ENCODE measurements at places on chromosomes 12 and 14.
A peak's percentile ranks its signal among the peaks of the same experiment; 100 is the strongest.

GRCh38 chr12:133165776-133166175 is 15.5 kb upstream of the ZNF268 start:
- no peak for DNase-seq

DNA sequence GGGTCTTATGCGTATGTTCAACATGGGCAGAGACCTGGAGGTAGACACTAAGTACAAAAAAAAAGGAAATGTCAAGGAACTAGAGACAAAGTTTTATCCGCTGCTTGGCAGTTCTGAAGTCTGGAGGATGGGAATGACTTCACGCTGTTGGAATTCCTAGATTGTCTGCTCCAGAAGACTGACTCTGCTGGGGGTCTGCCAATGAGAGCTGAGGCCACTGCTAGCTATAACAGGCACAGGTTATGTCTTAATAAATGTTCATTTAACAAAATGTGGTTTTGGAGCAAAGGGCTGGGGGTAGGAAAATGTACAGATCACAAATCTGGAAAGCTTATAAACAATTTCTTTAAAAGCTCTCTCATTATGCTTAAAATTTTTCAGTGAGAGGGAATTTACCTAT is 5.9 kb downstream of the RNASE8 start:
- DNase-seq: no peak

GRCh38 chr14:100955201-100955600 is 51.7 kb upstream of the RTL1 start:
- DNase-seq: no peak

DNA sequence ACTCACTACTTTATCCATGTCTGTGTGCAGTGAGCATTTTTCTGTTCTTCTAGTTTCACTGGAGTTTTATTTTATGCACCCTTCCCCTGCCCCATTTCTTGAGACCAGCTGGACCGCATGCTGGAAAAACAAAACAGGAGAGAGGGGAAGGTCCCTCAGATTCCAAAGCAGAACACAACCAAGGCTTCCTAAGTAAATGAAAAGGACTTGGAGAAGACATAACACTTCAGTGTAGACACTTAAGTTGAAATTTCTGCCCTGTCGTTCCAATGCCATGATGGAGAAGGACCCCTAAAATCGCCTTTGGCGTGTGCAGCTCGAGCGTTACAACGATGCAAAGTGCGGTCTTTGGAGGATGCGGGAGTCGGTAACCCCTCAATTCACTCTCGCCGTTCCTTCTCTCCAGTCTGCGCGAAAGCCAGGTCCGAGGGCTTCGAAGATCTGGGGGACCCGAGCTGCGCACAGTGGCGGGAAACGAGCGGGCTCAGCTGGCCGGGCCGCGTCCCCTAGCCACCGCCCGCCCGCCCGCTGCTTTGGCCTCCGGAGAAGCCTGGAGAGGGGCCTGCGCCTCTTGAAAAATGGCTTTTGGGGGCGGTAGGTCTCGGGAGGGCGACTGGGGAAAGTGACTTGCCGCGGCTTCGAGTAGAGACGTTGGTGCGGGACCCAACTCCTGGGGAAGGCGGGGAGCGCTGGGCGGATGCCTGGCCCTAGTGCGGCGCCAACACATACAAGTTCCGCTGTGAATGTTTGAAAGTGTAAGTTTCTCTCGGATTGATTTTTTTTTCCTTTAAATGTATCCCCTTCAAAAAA is 11.2 kb upstream of the HOXC13 start:
- no peak for DNase-seq

DNA sequence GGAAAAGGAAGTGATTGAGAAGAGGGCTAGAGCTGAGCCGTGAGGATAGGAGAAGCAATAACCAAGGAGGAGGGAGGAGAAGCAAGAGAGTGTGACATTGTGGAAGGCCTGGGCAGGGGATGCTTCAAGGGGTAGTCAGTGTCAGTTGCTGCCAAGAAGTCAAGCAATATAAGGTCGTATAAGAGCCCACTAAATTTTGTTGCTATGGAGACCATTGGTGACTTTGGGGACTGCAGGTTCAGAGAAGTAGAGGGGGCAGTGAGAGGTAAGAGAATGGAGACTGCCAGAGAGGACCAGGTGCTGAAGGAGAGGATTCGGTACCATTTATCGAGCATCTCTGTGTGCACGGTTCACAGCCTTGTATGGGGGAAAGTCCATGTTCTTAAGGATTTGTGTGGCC is 3.1 kb upstream of the ATXN3 start:
- DNase-seq: no peak

- DNase-seq: no peak
Measured at GRCh38 chr12:56715798-56716197, 9.3 kb downstream of the NACA start.

DNA sequence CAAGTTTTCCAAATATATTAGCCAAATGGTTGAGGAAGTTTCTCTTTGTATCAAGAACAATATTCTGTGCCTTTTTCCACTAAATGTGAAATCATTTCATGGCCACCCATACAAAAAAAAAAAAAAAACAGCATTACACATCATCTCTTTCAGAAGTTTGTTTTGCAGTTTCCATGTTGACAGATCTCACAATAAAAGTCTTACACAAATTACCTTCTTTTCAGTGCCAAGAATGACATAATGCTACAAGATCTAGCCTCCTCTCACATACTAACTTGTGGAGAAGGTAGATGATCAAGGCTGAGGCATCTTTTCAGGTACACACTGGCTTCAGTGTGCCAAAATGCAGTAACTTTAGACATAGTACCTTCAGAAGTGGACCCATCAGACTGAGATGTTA is 35.3 kb downstream of the PRKD1 start:
- DNase-seq: no peak

DNA sequence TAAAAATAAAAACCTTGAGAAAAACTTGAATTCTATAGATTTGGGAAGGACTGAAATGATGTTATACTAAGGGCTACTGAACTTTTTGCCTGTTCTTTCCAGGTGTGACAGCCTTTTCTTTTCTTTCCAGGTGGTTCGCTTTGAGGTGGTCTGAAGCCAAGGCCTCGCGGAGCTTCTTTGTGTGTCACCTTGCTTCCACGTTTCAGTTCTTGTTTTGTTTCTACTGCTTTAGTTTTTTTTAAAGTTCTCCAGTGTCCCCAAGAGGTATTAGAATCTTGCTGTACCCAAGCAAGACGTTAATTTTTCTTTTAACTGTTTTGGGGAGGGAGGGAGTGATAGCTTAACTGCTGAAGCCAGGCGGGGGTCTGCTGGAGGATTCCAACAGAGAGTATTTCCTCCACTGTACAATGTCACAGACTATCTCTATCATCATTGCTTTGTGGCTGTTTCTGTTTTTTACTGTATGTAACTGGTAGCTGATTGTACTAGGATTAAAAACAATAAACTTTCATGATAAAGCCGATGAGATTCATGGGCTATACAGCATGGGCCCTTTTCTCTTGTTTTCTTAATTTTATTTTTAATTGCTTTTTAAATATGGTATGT is 40.2 kb downstream of the PROX2 start:
- DNase-seq: no peak

DNA sequence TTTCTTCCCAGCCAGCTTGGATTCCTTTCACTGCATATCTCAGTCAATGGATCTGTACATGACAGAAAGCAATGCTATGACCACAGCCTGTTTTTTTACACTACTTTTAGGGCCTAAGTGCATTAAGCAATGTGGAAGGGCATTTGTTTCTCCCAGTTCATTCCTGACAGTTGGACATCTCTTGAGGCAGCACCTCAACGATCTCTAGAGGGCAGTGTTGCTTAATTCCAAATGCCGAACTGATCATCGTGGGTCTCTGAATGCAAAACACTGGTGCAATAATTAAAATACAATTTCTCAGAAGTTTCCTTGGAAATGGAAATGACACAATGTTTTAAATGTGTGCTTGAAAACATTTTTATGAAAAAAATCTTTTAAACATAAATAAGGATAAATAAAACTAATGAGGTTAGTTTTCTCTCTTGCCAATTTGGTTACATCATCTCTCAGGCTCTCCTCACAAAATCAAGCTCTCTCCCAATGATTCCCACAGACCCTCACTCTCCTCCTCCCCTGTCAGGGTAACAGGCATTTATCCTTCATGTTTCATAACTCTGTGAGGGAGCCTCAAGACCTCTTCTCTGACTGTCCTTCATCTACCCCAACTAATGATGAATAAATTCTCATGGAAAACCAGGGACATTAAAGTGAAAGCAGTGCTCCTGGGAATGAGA is 192.4 kb upstream of the SLC16A7 start:
- DNase-seq: peak; percentile 52

DNA sequence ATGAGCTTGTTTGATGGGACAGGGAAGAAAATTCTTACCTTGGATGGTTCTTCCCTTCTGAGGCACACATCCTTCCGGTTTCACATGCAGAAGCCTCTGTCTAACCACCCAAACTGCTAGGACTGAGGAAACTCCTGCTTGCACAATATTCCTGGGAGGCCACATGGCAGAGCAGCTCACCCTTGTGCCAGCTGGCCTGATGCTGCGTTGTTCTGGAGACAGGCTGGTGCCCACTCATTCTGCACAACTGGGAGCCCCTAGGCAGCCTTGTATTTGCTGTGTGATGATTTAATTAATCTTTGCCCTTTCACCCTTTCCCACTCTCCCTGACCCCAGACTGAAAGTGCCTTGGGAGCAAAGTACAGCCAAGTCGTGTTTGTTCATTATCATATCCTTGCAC is 130.8 kb downstream of the RTN1 start:
- DNase-seq: no peak

DNA sequence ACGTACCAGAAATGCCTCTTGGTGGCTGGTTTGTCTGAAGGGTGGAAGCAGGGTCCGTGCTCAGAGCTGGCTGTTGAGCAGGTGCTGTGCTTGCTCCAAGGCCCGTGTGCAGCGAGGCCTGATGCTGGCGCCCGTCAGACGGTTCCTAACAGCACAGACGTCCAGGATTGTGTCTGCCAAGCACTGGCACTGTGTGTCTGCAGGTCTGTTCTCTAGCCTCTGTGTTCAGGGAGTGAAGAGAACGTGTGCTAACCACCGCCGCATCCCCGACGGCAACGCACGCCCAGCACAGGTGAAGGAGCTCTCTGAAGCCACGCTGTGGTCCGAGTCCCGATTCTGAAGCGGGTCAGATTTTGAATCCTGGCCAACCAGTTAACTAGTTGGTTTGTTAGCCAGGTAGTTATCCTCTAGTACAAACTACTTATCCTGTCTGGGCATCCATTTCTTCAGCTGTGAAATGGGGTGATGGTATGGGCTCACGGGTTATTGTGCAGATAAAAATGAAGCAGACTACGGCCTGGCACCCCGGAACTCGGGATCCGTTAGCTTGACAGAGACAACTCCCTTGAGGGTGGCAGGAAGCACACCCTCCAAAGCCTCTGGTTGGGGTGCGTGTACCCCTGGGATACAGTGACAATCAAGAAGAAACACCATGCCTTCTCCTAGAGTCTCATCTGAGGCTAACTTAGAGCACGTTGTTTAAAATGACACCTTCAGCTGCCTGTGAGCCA is 18.6 kb upstream of the TDRD9 start:
- no peak for DNase-seq

GRCh38 chr14:67815573-67816225 is 691 bp downstream of the ZFYVE26 start:
- no peak for DNase-seq

GRCh38 chr12:2314492-2314891 is 261.7 kb downstream of the CACNA1C start:
- no peak for DNase-seq

DNA sequence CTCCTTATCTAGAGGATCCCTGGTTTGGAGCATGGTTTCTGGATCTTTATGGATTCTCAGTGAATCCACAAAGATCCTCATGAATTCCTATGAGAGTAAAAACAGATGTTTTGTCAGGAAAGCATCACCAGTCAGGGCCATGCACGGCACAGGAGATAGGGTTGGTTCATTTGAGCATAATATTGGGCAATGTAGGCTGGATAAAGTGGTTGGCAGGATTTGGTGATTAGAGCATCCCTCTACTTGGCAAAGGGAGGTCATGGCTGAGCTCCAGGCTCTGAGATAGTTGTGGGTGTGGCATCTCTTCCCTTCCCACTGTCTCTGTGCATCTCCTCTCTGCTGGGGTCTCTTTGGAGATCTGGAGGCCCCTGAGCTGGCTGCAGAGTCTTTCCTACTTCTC is 149.8 kb downstream of the DACT1 start:
- DNase-seq: no peak
